Thoracic aorta (tissue), 2 donors: ENCODE measurements at places on chromosomes 7 and 10. TPM values are rescaled to one million over a fixed set of nuclear protein-coding genes. Genes with fewer than 3 reads are reported as not detected.

Gene WEE2
- total RNA-seq: not detected

Gene NUTM2B
- 0.78 TPM for total RNA-seq

Gene ETV1
- total RNA-seq: 8.7 TPM

Gene KAZALD1
- total RNA-seq: 30.0 TPM

Gene FRMPD2
- total RNA-seq: not detected

Gene CNTNAP2
- total RNA-seq: not detected

Gene PLEKHS1
- 0.14 TPM for total RNA-seq

Gene SERPINE1
- 542 TPM for total RNA-seq

Gene AGAP9
- 13.9 TPM for total RNA-seq

Gene SLC13A4
- 2.1 TPM for total RNA-seq

Gene MKI67
- total RNA-seq: 2.7 TPM

Gene OPN4
- not detected for total RNA-seq

Gene ZNF425
- 3.1 TPM for total RNA-seq

Gene MYPN
- not detected for total RNA-seq

Gene UBE2D1
- total RNA-seq: 17.4 TPM

Gene GPR26
- not detected for total RNA-seq

Gene ARHGAP19
- total RNA-seq: 3.5 TPM

Gene MYH16
- total RNA-seq: not detected

Gene PIK3CG
- 8.5 TPM for total RNA-seq

Gene NPSR1
- total RNA-seq: not detected

Gene POLR2J2
- total RNA-seq: 14.3 TPM

Gene OR6V1
- total RNA-seq: not detected

Gene GRID2IP
- total RNA-seq: 0.14 TPM

Gene TMEM176B
- total RNA-seq: 21.0 TPM

Gene WIPF3
- total RNA-seq: 3.7 TPM

Gene TMEM248
- total RNA-seq: 130 TPM

Gene USP6NL
- total RNA-seq: 9.5 TPM

Gene MTERF1
- 13.3 TPM for total RNA-seq
